ENCODE measurements at places on chromosomes 7 and 10.

- DNase-seq: no peak
Observed at GRCh38 chr7:35975851-35976454, 175.1 kb downstream of the SEPTIN7 start.

GRCh38 chr10:72011468-72011867 lies 47.3 kb downstream of the CHST3 start:
- DNase-seq: no peak

GRCh38 chr7:153541903-153542302 lies 510.3 kb upstream of the DPP6 start:
- no peak for DNase-seq

DNA sequence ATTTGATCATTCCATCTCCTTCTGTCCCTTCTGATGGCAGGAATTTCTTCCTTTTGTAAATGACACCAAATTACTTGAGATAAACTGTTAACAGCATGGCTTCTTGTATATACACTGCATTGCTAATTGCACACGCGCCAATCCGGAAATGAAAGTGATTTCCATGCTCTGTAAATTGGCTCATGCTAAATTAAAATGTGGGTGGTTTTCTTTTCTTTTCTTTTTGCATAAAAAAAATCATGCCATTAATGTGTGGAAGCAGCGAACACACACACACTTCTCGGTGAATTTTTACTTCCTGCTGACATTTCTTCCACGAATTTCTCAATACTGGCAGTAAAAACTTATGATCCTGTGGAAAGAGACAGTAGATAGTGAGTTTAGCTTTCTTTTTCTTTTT lies 123.1 kb upstream of the CCDC6 start:
- DNase-seq: no peak

GRCh38 chr7:13179011-13179582 lies 491.7 kb downstream of the ARL4A start:
- no peak for DNase-seq

Measured in stimulated activated CD4-positive, alpha-beta T cell treated with anti-CD3 and anti-CD28 coated beads, Interleukin-15, amount 100 ng/mL, for 1 hour (primary cell).